Activated CD4-positive, alpha-beta memory T cell treated with anti-CD3 and anti-CD28 coated beads, Interleukin-2, amount 10 ng/mL, durations not matched to agents 7 days and 5 days (primary cell): ENCODE measurements at places on chromosomes 4 and X.

- no peak for DNase-seq
Measured at GRCh38 chr4:44446801-44447562, 1.6 kb downstream of the KCTD8 start.

DNA sequence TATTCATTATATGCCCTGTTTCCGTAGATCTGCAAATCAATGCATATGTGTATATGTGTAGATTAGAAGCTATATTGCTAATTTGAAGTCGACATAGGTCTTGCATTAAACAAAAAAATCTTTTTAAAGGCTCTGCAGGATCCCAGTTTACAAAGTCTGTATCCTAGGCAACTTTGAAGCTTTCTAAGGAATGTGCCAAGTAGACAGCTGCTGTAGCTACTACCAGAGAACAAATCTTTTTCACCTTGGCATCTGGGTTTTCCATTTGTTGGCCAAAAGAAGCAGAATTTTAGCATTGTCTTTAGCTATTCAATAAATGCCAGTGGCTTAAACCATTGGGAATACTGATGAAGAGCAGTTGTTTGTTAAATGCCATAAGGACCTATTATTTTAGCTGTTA, 88.0 kb downstream of the NAA11 start:
- DNase-seq = no peak

GRCh38 chr4:72900952-72901351, 168.6 kb downstream of the COX18 start:
- DNase-seq = no peak

- DNase-seq = no peak
Measured at GRCh38 chrX:41913476-41913875, 9.9 kb downstream of the CASK start.

DNA sequence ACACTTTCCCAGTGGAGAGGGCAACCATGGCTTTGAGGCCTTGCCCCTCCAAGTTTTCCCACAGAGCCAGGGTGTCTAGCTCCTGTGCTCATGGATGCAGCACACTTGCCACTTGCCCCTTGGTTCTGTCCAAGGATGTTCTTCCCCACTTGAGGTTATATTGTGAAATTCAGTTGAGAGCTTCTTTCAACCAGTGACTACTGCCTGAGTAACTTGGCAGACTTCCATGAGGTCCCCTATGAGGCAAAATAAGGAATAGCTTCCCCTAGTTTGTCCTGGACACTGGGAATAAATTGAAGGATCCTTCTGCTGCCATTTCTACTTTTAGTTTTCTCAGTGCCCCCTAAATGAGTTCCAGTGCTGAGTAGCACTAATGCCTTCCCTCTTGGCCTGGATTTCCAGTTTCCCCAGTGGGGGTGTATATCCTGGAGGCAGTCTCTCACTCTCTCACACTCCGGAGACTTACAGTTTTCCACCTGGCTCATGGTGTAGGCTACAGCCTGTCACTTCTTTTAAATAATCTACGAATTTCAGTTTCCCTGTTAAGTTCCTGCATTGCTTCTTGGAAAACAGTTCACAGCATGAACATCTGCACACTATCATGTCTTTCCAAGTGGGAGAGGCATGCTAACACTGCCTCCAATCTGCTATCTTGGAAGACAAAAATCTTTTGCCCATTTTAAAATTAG, 36.4 kb upstream of the ADH4 start:
- DNase-seq = no peak

DNA sequence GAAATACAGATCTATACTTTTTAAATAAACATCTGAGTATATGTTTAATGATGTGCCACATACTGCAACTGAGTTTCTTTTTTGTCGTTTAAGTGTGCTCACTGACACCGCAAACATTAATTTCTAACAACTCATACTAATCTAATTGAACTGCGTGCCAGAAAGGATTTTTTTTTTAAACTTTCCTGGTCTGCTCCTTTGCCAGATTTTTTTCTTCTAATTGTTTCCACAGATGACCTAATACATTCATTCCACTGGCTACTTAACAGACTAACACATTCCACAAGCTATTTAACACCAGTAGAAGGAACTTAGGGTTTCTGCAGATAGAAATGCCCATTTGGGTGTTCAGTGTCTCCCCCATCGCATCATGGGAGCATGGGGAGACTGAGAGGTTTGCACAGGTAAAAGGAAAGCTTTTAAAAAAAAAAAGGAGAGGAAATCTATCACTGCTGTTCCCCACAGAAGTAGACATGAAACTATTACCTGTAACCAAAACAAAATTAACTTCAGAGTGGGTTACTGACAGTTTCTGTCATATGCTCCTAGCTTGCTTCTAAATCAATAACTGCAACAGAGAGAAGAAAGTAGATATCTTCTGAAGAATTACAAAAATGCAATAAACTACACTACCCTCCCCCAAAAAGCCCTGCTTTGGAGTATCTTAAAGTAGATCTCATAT, 31.6 kb downstream of the SH3KBP1 start:
- no peak for DNase-seq

DNA sequence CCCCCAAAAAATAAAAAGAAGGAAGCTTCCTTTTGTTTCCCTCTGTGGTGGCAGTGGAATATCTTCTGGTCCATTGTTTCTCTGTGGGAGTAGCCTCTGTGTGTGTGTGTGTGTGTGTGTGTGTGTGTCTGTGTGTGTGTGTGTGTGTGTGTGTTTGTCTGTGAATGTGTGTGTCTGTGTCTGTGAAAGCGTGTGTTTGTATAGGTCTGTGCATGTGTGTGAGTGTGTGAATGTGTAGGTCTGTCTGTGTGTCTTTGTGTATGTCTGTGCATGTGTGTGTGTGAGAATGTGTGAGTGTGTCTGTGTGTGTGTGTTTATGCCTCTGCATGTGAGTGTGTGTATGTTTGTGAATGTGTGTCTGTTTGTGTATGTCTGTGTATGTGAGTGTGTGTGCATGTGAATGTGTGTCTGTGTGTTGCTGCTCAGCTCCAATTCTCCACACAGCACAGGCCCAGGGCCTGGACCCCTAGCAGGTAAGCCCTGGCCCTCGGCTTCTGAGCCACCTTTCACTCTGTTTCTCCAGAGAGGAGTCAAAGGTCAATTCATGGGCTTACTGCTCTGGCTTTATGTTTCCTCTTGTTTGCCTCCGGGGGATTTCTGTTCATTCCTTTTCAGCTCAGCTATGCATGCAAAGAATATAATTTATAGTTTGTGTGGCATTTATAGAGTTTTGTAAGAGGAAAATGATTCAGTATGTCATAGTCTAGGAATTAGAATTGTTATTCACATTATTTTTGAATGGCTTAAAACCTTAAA, 89.8 kb downstream of the UCHL1 start:
- DNase-seq = no peak

DNA sequence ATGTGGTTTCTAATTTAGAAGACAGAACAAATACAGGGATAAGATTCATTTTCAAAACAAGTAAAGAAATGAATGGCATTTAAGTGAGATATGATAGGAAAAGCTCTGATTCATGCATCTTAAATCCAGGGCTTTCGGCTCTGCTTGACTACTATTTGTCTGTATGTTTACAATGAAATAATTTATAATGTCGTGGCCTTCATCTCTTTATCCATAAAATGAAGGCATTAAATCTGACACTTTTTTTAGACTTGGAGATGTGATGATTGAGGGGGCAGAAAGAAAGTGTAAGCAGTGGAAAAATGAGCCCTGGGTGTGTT, 115.7 kb upstream of the KIT start:
- no peak for DNase-seq

- DNase-seq = no peak
Measured at GRCh38 chr4:147822128-147822527, 90.2 kb downstream of the ARHGAP10 start.

GRCh38 chr4:120692964-120693363, 229.6 kb downstream of the PRDM5 start:
- DNase-seq = no peak

GRCh38 chrX:68372665-68373064, 60.6 kb downstream of the OPHN1 start:
- no peak for DNase-seq

GRCh38 chrX:18252644-18253359, 32.1 kb upstream of the BEND2 start:
- no peak for DNase-seq

DNA sequence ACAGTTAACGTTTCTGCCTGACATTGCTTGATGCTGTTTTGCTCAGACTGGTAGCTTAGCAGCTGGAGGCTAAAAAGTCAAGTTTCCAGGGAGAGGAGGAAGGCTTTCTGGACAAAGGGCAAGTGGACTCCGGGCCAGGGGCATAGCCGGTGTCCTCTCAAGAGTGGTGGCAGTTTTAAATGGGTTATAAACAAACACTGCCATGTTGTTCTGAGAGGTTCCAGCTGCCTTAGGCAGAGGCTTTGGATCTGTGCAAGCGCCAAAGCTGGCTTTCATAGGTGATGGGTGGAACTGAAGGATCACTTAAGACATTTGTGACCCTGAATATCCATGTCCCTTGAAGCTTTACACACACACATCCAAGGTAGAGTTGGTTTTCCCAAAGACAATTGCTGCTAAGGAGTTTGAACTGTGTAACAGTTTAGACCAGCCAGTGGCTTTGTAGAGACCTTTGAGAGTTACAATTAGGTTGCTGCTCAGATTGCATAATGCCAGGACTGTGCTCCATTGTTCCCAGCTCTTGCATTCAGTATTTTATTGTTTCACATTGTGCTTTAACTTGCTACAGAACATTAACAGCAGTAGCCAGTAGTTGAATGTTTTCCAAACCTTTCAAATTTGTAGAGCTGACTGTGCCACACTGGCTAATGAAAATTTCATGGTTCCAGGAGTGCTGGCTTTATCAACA, 54.1 kb upstream of the AP1S2 start:
- no peak for DNase-seq

DNA sequence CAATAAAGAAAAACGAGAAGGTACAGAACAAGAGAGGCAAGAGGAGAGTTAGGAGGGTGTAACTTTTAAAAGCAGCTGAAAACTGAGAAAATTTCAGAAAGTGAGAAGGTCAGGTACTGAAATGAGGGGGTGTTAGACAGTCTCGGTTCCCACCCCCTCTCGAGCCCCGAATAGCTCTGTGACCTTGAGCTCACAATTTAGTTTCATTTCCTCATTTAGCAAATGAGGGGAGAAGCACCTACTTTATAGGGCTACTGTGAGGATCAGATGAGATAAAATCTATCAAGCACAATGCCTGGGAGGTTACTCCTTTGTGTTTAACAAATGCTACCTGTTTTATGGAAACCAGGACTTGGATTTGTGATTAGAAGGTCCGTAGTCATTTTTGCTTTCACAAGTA, 4.9 kb downstream of the UGT8 start:
- no peak for DNase-seq
